ENCODE measurements at places on chromosomes 3 and 15.
A peak's percentile ranks its signal among the peaks of the same experiment; 100 is the strongest.

DNA sequence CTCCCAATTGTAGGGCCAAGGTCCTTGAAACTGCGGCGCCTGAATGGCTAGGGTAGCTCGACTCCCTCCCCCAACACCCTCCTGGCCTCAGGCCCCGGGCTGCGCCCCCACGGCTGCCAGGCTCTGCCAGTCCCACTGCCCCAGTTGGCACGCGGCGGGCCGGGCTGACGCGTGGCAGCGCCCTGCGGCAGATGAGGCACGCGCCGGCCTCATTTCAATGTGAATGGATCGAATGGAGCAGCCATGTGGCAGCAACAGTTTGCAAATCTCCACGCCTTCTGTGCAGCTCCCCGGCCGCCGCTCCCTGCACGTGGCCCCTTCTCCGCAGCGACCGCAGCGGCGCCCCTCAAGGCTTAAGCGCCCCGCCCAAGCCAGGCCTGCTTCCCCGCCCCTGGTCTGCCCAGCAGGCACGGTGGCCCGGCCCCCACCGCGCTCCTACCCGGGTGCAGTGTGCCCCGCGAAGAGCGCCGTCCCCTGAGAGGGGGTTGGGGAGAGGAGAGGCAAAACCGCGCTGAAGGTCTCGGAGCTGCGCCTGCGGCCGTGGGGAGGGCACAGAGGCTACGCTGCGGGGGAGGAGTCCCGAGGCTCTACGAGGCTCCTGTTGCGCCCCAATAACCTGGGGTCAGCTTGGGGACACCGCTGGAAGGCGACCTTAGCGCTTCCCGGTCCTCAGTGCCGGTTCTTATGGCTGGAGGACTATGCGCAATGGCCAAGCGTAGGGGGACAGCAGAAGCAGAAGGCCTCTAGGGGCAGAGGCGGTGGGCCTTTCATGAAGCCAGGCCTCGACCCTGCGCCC is 3.1 kb upstream of the DLL4 start:
- DNase-seq = peak; percentile 20

DNA sequence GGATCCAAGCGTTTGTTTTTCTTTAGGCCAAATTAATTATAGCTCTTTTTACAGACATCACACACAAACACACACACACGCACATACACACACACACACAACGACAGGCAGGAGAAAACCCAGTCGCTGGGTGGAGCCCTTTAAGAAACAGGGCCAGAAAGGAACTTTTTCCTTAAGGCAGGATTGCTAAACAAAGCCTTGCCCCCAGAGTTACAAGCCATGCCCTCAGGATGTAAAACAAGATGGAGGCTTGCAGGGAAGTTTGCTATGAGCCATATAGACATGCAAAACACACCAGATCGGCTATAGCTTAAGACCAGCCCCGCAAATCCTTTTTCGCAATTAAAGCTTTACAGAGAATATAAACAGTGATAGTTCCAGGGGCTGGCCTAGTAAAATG is 16.3 kb upstream of the IQCF2 start:
- no peak for DNase-seq

DNA sequence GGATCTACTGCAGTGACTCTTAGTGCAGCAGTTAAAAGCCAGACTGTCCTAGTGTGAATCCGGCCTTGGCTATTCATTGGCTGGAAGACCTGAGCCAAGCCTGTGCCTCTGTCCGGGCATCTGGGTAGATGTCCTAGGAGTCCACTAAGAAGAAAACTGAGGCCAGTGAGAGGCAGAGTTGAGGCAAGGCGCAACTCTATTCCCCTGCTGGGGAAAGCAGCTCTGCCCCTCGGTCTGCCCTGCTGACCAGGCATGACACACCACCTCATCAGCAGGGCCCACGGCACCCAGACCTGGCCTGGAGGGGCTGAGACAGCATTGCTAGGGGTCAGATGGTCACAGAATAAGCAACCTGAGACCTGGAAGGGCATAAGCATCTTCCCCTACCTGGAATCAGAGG is 46.7 kb upstream of the ABHD2 start:
- DNase-seq = no peak

DNA sequence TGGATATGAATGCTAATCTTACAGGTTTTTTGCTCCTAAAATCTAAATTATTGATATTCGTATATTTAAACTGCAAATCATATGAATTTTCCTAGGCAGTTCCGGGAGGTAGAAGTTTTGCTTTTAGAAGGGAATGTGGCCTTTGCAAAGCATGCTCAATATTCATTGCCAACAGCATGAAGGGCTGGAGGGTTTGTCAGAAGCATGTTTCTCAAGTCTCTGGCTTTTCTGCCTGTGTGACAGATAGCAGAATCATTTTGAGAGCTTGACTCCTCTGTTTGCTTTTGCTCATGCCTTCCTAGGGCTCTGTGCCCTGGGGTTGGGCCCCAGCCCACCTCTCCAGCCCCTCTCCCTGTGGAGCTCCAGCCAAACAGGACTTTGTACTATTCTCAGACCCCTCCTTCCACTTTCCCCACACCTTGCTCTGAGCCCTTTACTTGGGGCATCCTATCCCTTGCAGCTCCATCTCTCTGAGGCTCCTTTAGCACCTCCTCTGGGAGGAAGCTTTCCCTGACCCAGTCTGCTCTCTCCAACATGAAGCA is 91.3 kb downstream of the ARNT2 start:
- no peak for DNase-seq

- DNase-seq = no peak
Measured at GRCh38 chr15:44325568-44325967, 37.0 kb downstream of the GOLM2 start.

DNA sequence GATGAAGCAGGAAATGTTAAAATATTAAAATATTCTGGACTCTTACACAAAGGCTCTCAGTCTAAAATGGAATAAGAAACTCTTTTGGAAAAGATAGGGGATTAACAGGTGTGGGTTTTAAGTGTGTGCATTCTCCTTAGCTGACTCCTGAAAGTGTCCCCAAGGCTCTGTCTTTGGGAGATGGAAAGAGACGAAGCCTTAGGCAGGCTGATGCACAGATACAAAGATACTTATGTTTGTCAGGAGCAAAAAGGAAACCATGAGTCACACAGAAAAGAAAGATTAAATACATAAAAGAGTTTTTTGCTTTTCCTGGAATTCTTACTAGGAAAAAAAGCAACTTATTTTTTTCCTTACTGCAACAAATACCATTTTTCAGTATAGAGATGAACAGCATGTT is 23.8 kb upstream of the ABI3BP start:
- DNase-seq = no peak

GRCh38 chr15:91471468-91471867 is 371.4 kb downstream of the SV2B start:
- peak; percentile 52 for DNase-seq

DNA sequence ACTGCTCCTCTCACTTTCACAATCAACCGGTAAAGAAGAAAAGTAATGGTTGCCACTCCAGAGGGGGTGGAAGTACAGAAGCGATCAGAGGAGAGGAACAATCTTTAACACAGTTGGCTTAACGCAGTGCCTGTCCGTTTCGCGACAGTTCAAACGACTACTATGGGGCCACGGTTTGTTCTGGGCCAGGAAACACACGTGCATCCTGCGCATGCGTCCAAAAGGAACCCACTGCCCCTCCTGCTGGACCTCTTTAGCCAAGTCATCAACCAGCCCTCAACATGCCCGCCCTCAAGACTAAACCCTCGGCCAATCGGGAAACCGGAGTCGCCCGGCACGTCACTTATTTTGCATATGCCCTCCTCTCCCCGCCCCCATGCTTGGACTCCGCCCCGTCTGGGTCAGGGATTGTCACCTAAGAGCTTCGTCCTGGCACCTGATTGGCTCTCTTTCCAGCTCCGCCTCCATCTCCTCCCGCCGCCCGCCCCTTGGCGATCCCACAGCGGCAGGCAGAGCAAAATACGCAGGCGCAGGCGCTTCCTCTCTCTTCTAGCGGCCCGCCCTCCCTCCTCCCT is 345 bp upstream of the CDV3 start:
- peak; percentile 100 for DNase-seq

Data from CD4-positive, CD25-positive, alpha-beta regulatory T cell (primary cell).